NCI-H1417 (cell line): ENCODE measurements at places on chromosomes 3 and 15.

- no peak for DNase-seq
Observed at GRCh38 chr3:177512945-177513814, 315.9 kb upstream of the TBL1XR1 start.

DNA sequence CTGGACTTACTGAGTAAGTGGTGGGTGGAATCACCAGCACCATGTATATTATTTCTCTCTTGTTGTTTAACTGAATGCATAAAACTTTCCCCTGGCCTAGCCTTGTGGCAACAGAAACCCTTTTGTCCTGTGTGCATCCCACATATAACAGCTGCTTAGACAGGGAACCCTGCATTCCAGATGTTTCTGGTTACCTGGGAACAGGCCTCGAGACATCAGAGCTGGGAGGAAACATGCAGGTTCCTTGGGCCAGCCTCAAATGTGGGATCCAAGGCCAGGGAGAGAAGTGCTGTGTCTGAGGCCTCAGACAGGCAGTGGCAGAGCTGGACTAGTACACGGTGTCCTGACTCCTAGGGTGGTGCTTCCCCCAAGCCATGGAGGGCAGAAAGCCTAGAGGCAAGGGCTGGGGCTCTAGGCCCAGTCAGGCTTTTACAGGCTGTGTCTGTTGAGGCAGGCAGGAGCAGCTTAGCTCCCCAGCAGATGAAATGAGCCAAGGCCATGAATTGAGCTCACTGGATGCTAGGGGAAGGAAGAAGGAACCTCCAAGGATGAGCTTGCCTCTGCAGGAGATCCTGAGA is 57.7 kb downstream of the ITGA11 start:
- DNase-seq = no peak

GRCh38 chr15:61712129-61712759 is 348.0 kb downstream of the VPS13C start:
- DNase-seq = no peak

DNA sequence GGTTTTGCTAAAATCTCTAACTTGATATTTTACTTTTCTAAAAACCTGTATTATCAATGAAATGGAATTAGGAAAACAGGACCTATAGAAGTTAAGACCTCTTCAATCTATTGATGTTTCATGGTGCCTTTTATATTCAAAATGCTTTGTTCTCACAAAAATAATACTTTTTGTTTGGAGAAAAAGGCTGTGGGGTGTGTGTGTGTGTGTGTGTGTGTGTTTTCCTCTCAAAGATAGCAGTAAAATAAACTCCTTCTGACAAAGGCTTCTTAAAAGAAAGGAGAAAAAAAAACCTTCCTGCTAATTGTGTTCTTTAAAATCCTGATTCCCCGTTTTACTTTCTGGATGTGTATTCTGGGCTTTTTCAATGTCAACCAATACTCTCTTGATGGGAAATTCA is 54.5 kb downstream of the RBM6 start:
- DNase-seq = no peak

DNA sequence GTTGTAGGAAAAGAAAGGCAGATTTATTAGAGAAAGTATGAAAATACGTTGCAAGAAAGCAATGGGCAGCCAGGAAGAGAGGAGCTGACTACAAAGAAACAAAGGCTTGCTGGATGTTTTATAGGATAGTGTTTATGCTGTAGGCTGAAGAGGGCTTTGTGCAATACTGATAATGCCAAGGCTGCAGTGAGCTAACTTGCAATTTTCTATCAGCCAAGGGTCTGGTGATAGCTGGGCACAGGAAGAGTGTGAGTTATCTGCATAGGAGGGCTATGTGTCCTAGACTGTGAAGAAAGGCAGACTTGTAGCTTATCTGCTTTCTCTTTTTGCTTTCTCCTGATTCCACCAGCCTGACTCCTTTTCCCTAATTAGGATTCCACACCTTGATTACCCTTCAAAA is 51.3 kb upstream of the OSBPL11 start:
- no peak for DNase-seq

DNA sequence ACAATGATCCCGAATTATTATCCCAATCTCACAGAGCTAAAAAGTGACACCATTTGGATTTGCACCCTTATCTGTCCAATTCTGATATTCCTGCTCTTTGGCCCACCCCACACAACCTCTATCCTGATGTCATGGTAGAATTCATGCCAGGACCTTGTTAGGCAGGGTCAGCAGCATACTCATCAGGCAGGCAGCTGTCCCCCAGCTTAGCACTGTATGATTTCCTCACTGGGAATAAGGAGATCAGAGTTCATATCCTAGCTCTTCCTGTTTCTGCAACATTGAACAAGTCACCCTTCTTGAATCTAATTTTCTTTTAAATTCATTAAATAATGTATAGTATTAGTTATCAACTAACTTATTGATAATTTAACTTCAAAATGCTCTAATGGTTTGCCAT is 12.0 kb upstream of the C3orf80 start:
- no peak for DNase-seq

GRCh38 chr3:270688-271087 is 74.1 kb downstream of the CHL1 start:
- no peak for DNase-seq

DNA sequence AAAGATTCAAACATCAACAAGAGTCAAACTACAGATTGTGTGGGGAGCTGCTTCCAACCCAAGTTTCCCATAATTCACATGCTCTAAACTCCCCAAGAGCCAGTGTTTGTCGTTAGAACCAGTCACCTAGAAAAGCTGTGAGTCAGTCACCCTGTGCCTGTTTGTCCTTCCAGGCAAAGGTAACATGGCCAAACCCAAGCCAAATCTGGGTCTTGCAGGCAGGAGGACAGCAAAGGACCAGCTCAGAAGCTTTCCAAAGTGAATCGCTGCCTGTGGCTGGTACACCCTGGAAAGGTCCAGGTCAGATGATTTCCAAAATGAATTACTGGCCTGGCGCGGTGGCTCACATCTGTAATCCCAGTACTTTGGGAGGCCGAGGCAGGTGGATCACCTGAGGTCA is 251.5 kb downstream of the FAM43A start:
- no peak for DNase-seq

- DNase-seq = peak; percentile 74
Observed at GRCh38 chr15:60535265-60535664, 56.3 kb upstream of the ICE2 start.

- no peak for DNase-seq
Observed at GRCh38 chr3:138450181-138450580, 15.8 kb downstream of the ESYT3 start.

- DNase-seq = no peak
Observed at GRCh38 chr3:138195481-138195880, 8.4 kb downstream of the ARMC8 start.

DNA sequence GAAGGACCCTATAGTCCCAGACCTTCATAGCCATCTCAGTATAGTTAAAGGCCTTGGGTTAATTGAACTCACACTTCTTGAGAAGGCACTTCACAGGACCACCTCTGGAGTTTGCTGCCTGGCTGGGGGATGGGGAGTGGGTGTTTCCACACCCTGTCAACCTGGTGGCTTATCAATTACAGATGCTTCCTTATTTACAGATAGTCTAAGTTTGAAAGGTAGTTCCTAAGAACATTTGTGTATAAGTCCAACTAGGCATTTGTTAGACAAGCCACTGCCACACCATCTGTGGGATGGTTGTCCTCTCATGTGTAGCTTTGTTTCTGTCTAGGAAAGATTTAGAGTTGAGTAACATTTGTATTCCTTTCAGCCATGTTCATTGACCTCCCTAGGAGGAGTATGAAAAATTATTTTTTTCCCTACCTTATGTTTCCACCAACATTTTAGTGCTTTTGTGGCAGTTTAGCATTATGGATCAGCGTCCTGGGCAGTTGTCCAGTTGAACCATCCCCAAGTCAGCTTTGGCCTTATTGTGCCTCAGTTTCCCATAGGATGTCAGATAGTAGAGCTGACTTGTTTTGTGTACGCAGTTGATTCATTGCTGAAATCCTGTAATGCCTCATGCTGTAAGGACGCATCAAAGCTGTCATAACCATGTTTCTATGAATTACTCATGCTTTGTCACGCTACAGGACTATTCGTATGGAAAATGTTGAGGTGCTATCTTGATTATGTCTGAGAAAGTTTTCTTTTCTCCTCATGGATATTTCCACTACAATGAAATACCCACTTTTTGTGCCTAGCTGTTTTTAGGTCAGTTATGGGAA is 21.2 kb upstream of the SIAH2 start:
- DNase-seq = no peak

DNA sequence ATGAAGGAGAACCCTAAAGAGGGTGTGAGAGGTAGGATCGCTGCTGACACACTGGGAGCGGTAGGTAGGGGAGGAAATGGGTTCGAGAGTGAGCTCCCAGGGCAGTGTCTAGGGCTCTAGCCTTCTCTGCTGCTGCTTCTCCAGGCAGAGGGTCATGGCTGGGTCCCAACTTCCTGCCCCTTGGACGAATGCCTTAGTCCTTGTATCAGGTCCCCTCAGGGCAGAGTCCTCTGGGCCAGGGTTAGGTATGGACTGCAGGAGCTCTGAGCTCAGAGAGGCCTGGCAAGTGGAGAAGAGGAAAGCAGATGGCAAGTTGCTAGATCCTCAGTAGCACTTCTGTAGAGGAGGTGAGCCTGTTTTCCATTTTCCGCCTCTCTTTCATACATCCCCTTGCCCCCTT is 2.9 kb downstream of the CORO2B start:
- no peak for DNase-seq

DNA sequence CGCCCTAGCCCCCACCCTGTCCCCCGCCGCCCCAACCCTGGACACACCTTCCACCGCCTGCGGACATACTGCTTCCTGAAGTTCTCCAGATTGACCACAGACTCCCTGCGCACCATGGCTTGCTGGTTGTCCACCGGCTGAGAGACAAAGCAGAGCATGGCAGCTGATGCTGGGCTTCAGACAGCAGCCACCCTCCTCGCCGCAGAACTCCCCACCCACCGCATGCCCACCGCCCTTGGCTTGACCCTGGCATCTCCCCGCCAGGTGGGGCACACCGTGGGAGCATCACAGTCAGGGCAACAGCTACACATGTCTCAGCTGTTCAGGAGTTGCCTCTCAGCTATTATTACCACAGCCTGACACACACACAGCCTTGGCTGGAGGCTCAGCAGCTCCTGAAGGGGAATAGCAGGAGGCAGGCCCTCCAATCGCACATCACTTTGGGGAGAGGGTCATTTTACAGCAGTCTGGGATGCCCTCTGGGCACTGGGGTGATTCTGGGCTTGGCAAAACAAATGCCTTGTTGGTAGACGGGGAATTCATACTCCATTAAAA is 78.4 kb upstream of the HERC1 start:
- no peak for DNase-seq
